ENCODE measurements at places on chromosomes 2 and 18. TPM values are rescaled to one million over a fixed set of nuclear protein-coding genes. Genes with fewer than 3 reads are reported as not detected.

Gene NT5C1B
- total RNA-seq: not detected

Gene ZNF397
- total RNA-seq: 15.1 TPM

DNA sequence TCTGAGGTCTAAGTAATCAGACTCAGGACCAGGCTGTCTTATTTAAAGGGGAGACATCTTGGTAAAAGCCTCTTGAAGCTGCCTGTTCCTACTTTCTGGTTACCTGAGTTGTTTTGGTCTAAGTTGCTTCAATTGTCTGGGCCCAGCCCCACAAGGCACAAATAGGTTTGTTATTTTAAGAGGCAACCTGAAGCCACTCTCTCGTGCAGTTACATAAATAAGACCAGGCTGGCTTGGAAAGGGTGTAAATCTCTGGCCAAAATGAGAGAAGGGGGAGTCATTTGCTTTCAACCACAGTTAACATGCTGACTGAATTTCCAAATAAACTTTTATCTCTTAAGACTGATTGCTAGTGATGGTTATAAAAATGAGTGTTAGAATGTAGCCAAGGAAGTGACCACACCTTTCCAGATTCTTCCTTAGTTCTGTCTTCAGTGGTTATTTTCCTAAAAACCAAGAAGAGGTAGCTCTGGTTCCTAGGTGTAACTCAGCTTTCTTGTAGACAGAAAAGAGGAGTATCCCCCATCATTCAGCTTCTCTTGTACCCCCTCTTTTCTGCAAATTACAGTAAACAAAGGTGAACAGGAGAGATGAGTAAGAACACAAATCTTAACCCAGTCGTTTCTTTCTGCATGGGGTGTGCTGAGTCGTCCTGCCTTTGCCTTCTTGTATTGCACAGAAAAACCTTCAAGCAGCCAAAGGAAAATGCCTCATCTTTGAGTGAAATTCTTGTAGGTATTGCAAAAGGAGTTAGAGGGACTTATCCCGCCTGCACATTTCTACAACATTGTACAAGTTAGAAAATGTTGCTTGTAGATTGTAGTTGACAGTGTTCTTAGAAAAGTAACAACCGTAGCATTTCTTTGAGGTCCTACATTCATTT is 161.5 kb upstream of the NT5C1B start:
- no peaks in the 10 kb centered on the region for H3K4me1 ChIP-seq
- H3K4me3 ChIP-seq: no peak overlapping the region
- no peak for DNase-seq
- H3K27ac ChIP-seq: no peak overlapping the region
- no peaks in the 10 kb centered on the region for H3K36me3 ChIP-seq
- no peaks in the 10 kb centered on the region for H3K27me3 ChIP-seq

DNA sequence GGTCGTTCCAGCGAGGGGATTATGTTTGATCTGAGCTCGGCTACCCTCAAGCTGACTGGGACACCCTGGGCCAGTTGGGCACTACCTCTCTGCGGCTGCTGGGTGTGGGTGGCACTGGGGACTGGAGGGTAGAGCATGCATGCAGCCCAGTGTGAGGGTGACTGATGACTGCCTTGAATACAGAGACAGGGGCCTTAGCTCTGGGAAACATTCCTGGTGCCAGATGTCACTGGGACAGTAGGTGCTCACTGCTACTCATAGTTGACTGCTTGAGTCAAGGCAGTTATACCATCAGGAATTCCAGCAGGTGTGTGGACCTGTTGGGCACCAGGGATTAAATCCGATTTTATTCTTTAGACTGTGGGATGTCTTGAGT is 33.6 kb upstream of the ATP6V1B1 start:
- DNase-seq: no peak
- peaks cover 63% of the 10 kb centered on the region for H3K27me3 ChIP-seq
- no peaks in the 10 kb centered on the region for H3K36me3 ChIP-seq
- H3K4me1 ChIP-seq: no peaks in the 10 kb centered on the region
- no peak overlapping the region for H3K4me3 ChIP-seq

- no peaks in the 10 kb centered on the region for H3K4me1 ChIP-seq
- DNase-seq: no peak
- no peak overlapping the region for H3K4me3 ChIP-seq
- peaks cover 13% of the 10 kb centered on the region for H3K36me3 ChIP-seq
- no peak overlapping the region for H3K27ac ChIP-seq
Observed at GRCh38 chr2:157820193-157820592, 55.9 kb downstream of the ACVR1 start.

Gene ATG9A
- 47.9 TPM for total RNA-seq

Measured in K562 (cell line).